Body of pancreas (tissue), 4 donors: ENCODE measurements at places on chromosomes 16 and 17. TPM values are rescaled to one million over a fixed set of nuclear protein-coding genes. Genes with fewer than 3 reads are reported as not detected.
A peak's percentile ranks its signal among the peaks of the same experiment; 100 is the strongest.

DNA sequence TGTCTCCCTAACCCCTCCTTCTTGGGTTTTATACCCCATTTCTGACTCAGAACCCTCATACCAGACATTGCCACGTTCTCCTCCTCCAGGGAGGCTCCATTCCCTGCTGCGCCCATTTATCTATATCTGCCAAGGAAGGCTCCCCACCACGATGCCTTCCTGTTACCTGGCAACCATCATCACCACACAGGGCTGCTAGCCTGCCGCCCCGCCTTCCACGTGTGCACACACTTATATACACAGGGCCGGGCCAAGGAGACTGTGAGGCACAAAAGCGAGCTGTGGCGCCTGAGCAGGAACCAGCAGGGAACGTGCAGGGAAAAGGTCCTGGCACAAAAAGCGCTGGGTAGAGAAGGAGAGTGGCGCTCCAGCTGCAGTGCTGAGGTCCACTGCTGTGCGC, 261.8 kb downstream of the CBLN1 start:
- peak; percentile 24 for DNase-seq

DNA sequence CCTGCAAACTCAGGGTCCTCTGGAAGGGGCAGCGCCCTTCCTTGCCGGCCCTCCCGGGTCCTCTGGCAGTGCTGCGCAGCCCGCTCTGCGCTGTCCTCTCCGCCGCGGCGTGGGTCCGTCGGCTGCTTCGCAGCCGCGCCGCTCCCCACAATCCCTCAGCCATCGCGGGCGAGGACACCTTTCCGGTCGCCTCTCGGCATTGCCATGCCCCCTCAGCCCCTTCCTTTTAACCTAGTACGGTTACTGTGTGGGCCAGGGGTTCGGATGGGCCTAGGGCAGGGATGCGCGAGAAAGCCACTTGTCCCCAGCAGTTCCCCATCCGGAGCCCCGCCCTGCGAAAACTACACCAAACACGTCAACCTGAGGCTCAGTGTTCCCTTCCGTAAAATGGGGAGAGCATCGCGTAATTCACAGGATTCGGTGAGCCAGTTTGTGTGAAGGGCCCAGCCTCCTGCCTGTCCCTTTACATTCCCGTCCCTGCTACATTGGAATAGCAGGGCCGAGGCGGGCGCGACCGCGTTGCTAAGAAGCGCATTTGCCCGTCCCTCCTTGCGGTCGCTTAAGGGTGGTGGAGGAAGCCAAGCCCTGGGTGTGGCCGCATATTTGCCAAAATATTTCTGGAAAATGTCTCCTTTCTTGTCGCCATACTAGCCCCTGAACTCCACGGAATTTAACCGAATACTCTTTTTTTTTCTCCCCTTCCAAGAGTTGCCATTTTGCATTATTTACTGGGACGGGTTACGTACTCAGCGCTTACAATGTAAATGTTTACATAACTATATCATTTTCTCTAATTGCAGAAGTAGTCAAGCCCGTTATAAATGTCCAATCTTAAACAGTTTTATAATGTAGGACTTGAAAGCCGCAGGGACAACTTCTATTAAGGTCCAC, 13.2 kb downstream of the COPZ2 start:
- DNase-seq = peak; percentile 29

DNA sequence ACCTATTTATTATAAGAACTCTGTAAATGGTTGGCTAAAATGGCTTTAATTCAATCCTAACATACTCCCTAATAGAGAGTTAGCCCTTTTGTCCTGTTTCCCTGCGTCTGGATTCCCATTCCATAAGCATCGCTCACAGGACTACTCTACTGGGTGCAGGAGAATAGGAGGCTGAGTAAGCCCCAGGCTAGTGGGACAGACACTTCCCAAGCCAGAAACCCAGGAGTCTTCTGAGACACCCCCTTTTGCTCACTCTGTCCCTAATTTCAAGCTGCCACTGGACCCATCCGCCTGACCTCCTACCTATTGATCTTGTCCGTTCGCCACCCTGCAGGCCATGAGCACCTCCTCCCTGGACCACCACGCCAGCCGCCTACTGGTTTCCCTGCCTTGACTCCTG, 16.7 kb upstream of the TOB1 start:
- no peak for DNase-seq

- DNase-seq = no peak
Measured at GRCh38 chr17:68843522-68843921, 111.7 kb downstream of the ABCA8 start.

DNA sequence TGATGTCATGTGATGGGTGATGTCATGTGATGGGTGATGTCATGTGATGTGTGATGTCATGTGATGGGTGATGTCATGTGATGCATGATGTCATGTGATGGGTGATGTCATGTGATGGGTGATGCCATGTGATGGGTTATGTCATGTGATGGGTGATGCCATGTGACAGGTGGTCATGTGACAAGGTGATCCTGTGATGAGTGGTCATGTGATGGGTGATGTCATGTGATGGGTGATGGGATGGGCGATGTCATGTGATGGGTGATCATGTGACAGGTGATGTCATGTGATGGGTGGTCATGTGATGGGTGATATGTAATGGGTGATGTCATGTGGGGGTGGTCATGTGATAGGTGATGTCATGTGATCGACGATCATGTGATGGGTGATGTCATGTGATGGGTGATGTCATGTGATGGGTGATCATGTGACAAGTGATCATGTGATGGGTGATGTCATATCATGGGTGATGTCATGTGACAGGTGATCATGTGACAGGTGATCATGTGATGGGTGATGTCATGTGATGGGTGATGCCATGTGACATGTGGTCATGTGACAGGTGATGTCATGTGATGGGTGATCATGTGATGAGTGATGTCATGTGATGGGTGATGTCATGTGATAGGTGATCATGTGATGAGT, 17.2 kb downstream of the CD300LB start:
- DNase-seq = no peak

- no peak for DNase-seq
Measured at GRCh38 chr16:56606476-56607108, 1.8 kb upstream of the MT2A start.

CHD9NB gene
- total RNA-seq = 12.5 TPM

DNA sequence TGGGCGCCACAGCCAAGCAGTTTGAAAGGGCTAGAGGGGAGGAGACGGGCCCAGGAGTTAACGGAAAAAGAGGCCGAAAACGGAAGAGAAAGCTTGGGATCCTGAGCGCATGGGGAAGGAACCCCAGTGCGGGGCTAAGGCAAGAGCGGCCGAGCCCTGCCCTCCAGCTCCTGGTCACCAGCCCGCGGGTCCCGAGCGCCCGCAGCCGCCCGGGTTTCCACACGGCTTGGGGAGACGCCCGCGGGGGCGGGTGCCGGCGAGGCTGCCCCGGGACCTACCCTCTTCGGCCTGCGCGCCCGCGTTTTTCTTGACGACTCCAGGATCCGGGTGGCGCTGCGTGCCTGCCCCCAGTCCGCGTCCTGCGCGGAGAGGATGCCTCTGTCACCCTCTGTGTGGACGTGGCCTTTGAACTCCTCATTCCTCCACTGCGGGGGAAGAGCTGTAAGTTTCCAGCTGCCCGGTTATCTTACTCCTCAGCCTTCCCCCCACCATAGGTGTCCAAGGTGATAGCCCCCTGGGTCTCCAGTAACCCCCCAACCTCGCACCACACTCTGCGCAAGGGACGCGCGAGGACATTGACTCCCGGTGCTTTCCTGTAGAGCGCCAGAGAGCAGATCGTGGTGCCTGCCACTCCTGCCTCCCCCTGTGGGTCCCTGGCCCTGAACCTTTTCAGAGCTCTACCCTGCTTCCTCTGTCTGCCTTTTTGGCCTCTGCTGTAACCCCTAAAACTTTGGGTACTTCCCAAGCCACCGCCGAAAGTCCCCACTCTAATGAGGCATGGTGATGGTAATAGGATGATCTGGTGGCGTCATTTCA, 1.7 kb upstream of the CDH11 start:
- DNase-seq = no peak

KRTAP4-3 gene
- not detected for total RNA-seq

DNA sequence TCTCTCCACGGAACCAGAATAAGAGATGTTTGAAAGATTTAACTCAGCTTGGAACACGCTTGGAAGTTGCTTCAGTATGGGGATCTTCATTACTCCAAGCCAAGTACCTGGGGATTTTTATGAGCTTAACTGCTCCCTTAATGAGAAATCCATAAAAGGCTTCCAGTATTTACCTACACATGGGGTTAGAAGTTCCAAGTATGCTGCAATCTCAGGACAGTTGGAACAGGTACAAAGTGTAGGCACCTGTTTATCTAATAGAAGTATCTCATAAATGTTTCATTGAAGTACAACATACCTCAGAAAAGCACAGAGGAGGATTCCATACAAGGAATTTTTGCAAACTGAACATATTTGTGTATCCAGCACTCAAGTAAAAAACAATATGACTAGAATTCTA, 161.6 kb upstream of the PIRT start:
- no peak for DNase-seq

DNA sequence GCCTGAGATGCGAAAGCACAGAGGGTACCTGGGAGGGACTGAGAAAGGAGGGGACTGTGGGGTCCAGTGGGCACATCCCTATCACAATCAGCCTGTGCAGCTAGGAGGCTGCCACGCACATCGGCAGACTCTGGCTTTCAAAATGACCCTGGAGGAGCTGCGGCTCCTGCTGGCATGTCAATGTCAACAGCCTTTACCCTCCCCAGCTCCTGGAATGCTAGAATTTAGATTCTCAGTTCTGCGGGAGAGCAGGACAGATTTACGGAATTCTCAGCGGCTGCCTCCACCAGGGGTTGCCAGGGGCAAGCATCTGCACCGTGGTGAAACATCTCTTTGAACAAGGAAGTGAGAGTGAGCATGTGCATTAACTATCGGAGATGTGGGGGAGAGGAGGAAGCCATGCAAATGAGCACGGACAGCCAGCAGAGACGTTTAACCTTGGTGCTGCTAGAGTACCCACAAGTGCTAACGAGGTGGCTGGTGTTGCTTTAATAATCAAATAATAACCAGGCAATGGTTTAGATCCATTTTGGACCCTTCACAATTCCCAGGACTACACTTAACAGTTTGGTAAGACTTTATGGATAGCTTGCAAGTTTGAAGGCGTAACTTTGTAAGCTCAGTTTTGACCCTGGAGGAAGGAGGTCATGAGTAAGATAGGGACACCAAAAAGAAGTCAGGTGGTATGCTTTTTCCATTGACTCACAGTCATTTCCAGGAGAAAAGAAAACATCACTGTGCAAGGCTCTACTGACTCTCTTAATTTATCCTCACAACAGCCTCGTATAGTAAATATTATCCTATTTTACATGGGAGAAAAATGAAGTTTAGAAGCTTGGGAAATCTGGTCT, 54.1 kb downstream of the XYLT1 start:
- peak; percentile 35 for DNase-seq

DNA sequence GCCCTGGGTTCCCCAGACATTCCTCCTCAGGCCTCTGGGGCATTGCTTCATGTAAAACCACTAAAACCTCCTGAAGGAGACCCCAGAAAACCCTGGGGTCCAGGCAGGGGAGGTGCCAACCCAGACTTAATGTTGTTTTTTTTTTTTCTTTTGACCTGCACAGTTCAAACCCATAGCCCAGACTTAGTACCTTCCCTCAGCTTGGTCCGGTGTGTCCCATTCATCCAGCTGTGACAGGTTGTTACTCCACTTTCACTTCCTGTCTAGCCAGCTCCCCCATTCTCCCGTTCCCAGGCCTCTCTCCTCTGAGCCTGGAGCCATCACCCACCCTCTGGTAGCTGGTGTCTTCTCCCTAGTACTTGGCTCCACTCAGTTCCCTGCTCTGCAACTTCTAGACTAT, 4.8 kb downstream of the CDR2L start:
- no peak for DNase-seq

GRCh38 chr16:11737713-11738112, 4.9 kb downstream of the TXNDC11 start:
- DNase-seq = no peak

ICAM2 gene
- 16.2 TPM for total RNA-seq

ADAP2 gene
- 13.7 TPM for total RNA-seq

- peak; percentile 48 for DNase-seq
Measured at GRCh38 chr16:4404247-4404966, 12.0 kb downstream of the CORO7 start.

DNA sequence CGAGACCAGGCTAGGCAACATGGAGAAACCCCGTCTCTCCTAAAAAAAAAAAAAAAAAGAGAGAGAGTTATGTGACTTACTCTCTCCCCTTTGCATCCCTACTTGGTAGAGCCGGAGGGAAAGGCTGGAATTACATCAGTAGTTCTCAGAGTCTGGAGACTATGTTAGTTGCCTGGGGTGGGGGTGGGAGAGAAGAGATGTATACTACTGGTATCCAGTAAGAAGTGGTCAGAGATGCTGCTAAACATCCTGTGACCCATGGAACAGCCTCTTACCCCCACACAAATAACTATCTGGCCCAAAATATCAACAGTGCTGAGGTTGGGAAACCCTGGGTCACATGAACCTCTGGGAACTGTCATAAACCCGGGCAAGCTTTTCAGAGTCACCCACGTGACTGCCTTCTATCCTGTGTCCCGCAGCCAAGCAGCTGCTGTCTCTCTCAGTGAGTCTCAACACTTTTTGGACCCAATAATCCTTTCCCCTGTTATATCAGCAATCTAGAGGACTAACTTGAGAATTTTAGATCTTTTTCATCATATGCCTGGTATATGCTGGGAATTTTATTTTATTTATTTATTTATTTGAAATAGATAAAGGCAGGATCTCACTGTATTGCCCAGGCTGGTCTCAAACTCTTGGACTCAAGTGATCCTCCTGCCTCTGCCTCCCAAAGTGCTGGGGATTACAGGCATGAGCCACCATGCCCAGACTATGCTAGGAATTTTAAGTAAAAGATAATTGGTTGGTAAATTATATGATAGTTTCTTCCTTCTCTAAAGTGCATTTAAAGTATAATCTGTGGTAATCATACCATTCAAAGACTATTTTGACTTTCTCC, 8.7 kb downstream of the EIF1 start:
- peak; percentile 64 for DNase-seq

GRCh38 chr17:58334256-58334655, 5.7 kb upstream of the TSPOAP1 start:
- no peak for DNase-seq
